Stimulated activated CD4-positive, alpha-beta T cell treated with anti-CD3 and anti-CD28 coated beads, Interleukin-15, amount 100 ng/mL, for 48 hours (primary cell): ENCODE measurements at places on chromosomes 5 and 9.

- DNase-seq: no peak
Observed at GRCh38 chr9:121123816-121124535, 49.2 kb downstream of the CNTRL start.

GRCh38 chr9:20043461-20043860, 254.6 kb upstream of the SLC24A2 start:
- no peak for DNase-seq

DNA sequence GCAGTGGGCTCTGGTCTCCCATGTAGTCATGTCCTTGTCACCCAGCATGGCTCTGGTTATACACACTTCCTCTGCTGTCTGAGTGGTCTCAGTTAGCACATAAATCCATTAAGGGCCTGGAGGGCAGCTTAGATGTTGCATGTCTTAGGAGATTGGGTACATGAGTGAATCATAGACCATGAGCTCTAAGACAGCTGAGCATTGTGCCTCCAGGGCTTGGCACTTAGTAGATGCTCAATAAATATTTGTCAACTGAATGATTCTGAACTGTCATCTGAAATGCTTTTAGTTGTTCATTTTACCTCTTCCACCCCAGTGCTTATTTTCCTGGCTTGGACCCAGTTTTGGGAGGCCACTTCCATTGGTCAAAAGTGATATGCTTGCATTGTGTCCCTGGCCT, 135.6 kb downstream of the BOD1 start:
- no peak for DNase-seq

- no peak for DNase-seq
Observed at GRCh38 chr9:4196886-4197285, 103.0 kb downstream of the GLIS3 start.

GRCh38 chr5:111583758-111584203, 71.4 kb upstream of the STARD4 start:
- no peak for DNase-seq

GRCh38 chr9:135259273-135259672, 171.8 kb downstream of the OLFM1 start:
- DNase-seq: no peak

- no peak for DNase-seq
Observed at GRCh38 chr5:150320044-150320613, 17.4 kb upstream of the ARSI start.

DNA sequence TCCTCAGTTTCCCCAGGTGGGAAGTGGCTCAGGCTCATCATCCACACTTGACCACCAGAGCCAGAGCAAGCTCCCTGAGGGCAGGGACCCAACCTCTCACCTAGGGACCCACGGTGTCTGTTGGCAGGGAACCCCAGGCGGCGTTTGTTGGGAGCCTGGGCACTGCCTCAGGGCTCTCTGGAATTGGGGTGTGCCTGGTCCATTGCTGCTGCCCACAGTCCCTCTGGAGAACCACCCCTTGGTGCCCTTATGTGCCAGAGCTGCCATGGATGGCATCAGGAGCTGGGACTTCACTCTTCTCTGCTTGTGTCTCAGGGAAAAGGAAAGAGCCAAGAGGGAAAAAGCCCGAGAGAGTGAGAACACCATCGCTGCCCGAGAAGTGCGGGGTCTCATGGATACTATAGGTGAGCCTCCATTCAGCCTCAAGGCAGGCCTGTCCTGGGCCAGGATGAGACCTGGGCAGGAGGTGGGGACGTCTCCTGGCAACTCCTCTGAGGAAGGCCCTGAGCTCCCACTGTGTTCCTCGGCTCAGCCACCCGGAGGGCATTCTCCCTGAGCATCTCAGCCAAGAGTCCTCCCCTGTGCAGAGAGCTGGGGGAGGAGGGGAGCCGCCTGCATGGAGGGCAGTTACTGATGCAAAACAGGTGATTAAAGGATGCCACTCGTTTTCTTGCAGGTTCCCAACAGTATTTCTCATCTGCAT, 4.5 kb downstream of the CCDC180 start:
- no peak for DNase-seq

GRCh38 chr5:96214442-96215197, 218.4 kb downstream of the PCSK1 start:
- DNase-seq: no peak

DNA sequence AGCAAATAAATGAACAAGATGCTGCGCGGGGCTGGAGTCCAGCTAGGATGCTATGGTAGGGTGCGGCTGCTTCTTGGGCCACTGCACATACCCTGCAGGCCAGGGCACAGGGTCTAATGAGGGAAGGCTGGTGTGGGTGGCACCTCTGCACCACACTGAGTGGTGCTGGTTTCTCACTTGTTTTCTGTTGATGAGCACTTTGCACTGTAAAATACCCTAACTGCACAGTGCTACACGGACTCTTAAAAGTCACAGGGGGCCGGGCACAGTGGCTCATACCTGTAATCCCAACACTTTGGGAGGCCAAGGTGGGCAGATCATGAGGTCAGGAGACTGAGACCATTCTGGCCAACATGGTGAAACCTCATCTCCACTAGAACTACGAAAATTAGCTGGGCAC, 52.7 kb upstream of the DMRT1 start:
- no peak for DNase-seq

GRCh38 chr5:121873409-121873808, 21.7 kb downstream of the FTMT start:
- no peak for DNase-seq

DNA sequence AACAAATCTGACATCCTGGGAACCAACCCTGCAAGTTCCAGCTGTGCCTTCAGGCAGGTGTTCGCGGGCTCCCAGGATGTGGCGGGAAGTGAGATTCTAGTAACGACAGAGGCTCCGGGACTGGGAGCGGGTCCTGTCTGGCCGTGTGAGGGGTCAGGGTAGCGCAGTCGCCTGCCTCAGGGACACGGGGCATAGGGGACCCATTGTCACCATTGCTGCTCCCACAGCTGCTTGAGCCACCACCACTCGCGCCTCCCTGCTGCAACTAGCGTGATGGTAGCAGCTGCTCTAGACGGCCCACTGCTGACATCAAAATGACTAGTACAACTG, 468.5 kb downstream of the CDH9 start:
- no peak for DNase-seq

DNA sequence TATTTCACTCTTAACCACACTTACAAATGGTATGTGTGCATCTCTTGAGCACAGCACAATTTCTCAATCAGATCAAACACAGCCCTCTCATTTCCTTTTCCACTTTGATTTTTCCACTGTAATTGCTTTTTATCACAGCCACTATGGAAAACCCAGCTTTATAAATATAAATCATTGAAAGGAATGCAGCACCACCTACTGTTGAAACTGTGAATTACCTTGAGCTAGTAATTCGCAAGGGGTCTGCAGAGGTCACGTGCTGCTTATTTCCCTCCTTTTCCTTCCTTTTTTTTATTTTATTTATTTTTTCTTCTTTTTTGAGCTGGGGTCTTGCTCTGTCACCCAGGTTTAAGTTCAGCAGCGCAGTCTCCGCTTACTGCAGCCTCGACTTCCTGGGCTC, 76.9 kb downstream of the CDH6 start:
- no peak for DNase-seq
